ENCODE measurements at places on chromosomes 3 and 15.
A peak's percentile ranks its signal among the peaks of the same experiment; 100 is the strongest.

DNA sequence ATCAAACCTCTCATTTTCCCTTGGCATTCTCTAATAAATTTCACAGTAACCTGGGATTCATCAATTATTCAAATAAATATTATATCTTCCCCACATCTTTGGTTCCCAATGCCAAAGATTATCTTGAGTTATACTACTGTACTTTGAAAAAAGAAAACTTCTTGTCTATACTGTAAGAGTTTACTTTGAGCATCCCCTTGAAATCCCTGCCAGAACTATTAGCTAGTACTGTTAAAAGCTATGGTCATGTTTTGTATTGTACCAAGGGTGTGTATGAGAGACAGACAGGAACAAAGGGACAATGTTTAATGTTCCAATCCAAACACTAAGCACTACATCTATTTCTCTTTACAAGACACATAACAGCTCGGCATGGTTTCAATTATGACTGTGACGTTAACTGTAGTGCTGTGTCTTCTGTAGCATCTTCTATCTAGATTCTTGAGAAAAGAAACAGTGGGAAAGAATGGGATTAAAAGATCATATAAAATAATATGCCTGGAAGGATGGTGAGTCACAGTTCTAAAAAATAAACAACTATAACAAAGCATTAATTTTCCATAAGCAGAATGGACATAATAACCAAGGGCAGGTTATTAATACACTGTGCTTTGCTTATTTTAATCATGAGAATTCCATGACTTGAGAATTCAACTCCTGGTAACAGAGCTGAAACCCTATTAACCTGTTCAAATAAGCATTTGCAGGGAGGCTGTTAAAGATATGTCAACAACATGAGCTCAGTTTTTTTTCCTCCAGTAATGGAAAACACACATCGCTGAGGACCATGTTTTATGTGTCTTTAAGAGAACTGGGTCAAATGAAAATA, 71.1 kb downstream of the ALDH1A2 start:
- peak; percentile 62 for DNase-seq

DNA sequence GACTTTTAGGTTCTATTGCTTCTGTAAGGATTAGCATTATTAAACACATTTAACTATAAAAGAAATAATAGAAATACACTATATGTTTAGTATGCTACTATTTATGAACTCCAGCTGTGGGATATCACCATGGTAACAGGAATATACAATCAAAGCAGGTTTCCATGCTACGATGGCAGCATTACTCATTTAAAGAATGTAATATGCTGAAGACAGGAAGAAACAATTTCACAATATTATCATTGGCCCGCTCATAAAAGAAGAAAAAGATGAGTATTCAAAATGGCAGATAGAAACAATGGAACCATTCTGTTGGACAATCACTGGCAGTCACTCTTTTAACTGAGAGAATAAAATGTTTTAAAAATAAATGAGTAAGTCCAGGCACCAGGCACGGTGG, 153.4 kb downstream of the CBLB start:
- peak; percentile 81 for DNase-seq

DNA sequence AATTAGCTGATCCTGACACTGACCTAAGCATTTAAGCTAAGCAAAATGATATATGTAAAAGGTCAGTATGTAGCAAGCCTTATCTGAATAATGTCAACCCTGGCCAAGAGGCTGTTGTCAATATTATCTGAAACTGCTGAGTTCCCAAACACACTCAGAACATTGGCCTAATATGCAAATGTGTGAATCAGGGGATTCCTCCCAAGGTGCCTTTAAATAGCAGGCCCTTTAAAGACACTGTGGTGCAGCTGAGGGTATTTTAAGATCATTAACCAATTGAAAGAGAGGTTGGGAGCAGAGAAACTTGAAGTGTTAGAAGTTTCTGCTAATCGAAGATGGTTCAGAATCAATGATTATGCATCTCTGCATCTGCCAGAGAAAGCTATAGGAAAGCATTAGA, 207.0 kb downstream of the NTRK3 start:
- no peak for DNase-seq

DNA sequence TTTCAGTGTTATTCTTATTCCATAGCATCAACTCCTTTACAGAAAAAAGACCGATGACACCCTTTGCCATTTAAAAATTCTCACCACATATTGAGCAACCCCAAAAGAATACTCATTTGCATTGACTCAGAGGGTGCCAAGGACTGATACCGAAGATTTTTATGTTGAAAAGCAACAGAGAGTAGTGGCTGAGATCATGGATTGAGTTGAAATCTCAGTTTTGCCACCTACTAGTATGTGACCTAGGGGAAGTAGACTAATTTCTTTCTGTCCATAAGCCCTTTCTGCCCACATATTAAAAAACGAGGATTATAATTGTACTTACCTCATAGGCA, 313.9 kb upstream of the SATB1 start:
- DNase-seq: no peak

GRCh38 chr15:71237456-71238188, 122.4 kb downstream of the THSD4 start:
- peak; percentile 96 for DNase-seq

DNA sequence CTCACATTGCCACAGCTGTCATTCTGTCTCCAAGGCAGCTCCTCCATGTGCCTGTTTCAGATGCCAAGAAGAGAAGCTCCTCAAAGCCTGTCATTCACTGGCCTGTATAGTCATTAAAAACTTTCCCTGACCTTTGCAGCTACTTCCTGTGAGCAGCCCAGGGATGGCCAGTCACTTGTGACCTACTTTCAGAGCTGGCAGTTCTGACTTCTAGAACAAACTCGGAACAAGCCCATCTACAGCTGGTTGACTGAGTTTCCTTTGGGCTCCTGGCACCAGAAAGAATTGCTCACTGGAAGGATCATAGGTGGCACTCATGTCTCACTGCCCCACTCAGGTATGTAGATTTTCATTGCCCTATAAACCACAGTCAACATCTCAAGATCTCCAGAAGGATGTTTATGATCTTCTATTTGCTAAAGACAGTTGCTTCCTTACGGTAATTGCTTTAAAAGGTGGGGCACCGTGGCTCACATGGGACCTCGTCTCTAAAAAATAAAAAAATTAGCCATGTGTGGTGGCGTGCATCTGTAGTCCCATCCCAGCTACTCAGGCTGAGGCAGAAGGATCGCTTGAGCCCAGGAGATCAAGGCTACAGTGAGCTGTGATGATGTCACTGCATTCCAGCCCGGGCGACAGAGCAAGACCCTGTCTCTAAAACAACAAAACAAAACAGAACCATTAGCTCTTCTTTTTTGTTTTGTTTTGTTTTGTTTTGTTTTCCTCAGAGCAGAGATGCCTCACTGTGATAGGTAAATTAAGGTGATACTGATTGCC, 11.2 kb upstream of the ATP13A3 start:
- no peak for DNase-seq

GRCh38 chr3:16311960-16312451, 47.0 kb downstream of the OXNAD1 start:
- no peak for DNase-seq

- DNase-seq: no peak
Observed at GRCh38 chr3:105629718-105630117, 239.1 kb downstream of the CBLB start.

- DNase-seq: no peak
Observed at GRCh38 chr15:86163816-86164215, 84.1 kb downstream of the AGBL1 start.

DNA sequence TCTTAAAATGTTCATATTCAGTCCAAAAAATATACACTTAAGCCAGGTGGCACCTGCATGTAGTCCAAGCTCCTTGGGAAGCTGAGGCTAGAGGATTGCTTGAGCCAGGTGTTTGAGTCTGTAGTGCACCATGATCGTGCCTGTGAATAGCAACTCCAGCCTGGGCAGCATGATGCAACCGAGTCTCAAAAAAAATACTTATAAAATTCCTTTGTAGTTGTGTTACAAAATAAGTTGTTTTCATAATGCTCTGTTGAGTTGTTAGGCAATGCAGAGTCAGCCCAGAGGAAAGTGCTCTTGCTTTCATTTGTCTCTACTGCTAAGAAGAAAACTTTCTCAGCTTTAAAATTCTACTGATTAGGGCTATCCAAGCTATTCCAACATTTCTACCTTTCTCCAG, 442.8 kb upstream of the ARRDC4 start:
- DNase-seq: no peak

DNA sequence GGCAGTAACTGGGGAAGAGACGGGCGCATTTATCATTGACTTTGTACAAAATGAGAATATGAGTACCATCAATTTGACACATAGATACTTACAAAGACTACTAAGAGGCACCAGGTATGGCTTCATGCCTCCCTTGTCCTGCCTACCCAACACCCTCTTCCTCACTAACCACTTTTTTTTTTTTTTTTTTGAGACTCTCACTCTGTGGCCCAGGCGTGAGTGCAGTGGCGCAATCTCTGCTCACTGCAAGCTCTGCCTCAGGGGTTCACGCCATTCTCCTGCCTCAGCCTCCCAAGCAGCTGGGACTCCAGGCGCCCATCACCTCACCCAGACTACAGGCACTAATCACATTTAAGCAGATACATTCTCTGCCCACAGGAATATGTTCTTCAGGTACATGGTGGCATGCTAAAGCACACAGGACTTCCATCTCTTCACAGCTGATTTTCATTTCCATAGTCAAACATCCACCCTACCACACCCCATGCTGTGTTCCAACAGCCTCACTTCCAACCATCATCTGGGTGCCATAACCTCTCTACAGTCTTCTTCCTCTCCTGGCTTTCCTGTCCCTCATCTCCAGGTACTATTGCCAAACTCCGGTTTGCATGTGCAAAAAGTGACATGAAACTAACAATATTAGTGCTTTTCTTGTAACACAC, 41.7 kb downstream of the RAB27A start:
- no peak for DNase-seq

- no peak for DNase-seq
Observed at GRCh38 chr3:126469479-126469878, 6.2 kb downstream of the ZXDC start.

GRCh38 chr15:61584410-61584809, 355.3 kb upstream of the RORA start:
- peak; percentile 8 for DNase-seq

DNA sequence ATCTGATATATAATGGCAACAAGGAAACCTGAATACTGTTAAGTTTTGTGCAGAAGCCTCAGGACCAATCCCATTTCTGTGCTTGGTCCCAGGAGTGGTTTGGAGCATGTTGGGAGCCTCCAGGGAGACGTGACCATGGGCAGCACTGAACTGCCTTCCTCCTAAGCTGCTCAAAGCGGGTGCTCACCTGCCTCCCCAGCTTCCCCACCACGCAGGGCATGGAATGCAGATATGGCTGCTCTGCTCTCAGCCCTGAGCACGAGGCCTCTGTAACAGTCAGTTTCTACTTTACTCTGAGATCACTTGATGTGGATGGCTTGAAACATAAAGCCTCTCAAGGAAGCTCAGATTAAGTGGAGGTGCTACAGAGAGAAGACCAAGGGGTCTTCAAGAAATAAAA, 49.3 kb downstream of the MESD start:
- DNase-seq: no peak

- no peak for DNase-seq
Observed at GRCh38 chr3:24628523-24629258, 134.0 kb upstream of the THRB start.

DNA sequence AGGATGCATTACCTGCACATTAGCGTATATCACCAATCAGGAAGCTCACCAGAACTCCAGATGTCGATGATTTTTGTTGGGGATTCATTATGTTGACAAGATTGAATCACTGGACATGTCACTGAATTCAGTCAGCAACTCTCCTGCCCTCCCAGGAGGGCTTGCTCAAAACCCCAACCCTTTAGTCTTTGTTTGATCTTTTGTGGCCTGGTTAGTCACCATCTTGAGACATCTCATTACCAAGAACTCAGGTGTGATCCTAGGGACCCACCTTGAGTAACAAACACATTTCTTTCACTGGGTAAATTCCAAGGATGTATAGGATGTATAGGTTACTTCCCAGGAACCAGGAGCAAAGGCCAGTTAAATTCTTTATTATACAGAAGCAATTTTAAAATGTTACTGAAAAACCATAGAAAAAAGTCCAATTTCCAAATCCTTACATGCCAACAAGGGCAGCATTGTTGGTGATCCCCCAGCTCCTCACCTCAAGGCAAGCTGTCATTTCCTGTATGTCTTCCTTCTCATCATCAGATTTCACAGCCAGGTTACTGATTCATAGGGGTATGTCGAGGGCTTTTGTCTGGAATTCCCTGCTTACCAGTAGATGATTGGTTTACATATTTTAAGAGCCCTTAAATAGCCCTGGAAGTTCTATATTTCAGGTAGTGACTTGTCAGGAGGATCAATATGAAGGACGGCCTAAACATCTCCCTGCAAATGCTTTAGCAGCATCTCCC, 11.7 kb downstream of the SNRPN start:
- no peak for DNase-seq

DNA sequence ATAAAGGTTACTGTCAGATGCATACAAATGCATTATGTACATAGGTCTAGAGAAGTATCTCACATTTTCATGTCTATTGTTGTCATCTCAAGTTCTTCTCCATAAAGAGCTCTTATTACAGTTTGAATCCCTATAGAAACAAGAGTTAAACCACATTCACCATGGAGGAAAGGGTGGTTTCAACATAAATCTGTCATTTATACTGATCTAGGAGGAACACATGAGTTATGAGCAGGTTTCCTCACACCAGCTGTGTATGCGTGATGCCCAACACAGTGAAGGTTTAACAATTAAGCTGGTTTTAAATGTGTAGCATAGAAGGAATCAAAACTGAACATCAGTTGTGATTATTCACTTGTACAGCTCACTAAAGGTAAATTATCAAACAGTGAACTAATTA, 251.7 kb downstream of the KCNMB2 start:
- DNase-seq: no peak

GRCh38 chr3:72131899-72132298, 347.0 kb upstream of the PROK2 start:
- DNase-seq: no peak

- peak; percentile 87 for DNase-seq
Observed at GRCh38 chr3:147406028-147406931, at the start of gene ZIC4. Gene ZIC4 (minus strand): TSS chr3:147406543. CDS start chr3:147402797, 3,746 bp downstream.

DNA sequence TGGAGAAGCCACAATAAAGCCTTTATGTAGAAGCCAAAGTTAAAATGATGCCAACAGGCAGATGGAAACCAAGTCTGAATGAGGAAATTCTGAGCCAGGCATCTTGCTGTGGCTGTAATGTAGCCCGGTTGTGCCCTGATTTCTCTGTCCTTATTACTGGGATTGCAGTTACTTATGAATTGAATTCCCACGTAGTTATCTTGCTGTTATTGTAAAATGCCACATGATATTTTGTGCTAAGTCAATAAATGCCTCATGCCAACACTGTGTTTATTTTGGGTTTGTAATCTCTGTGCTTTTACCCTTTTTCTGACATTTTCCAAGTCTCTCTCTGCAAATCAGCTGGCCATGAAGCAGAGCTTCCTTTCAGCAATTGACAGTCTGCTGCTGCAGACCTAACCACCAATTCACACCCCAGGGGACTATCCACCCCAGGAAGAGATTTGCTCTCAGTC, 486.1 kb upstream of the GOLIM4 start:
- no peak for DNase-seq

DNA sequence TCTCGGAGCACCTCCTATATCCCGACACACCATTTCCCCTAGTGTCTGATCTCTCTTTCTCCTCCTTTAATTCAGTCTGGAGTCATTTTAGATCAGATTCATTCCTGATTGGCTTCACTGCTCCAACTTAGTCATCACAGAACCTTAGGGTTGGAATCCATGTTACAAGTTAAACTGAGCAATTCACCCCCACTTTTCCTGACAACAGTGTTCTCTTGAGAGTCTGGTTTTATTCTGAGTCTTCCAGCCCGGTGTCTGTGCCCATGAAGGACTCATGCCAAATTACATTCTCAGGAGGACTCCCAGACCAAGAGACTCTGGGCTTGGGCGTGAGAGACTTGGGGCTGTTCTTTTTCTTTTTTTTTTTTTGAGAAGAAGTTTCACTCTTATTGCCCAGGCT, 57.5 kb downstream of the LPP start:
- peak; percentile 86 for DNase-seq
